Activated CD4-positive, alpha-beta T cell treated with anti-CD3 and anti-CD28 coated beads, Interleukin-2, Interleukin-6, amounts not matched to agents 100 ng/mL and 50 ng/mL, durations not matched to agents 16 hours and 8 hours (primary cell): ENCODE measurements at places on chromosomes 6 and 20.
A peak's percentile ranks its signal among the peaks of the same experiment; 100 is the strongest.

DNA sequence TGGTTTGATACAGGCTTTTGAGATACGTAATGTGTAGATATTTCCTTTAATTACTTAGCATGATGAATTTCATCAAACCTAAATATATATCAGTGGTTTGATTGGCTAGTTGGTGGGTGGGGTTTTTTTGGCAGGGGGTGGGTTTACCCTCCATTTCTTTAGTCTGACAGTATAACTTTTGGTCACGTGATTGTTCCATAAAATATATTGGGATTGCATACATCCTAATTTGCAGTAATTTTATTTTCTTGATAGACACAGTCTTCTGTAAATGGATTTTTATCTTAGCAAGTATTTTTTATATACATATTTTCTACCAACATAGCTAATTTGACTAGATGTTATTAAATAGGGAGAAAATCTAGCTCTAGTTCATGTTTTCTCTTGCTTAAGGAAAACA lies 177.4 kb upstream of the QKI start:
- no peak for DNase-seq

DNA sequence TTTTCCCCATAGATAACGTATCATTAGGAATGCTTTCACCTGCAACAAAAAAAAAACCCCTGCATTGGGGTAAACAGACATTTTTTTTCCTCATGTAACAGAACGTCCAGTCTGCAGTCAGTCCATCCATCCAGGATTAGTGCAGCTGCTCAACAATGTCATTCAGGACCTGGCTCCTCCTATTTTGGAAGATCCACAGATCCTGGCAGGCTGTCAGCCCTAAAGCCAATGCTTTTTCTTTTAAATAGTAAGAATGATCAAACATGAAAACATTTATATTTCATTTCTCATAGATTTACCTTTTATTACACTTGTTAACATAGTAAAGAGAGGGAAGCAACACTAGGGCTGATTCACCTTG lies 116.5 kb upstream of the CCDC28A start:
- DNase-seq = no peak

DNA sequence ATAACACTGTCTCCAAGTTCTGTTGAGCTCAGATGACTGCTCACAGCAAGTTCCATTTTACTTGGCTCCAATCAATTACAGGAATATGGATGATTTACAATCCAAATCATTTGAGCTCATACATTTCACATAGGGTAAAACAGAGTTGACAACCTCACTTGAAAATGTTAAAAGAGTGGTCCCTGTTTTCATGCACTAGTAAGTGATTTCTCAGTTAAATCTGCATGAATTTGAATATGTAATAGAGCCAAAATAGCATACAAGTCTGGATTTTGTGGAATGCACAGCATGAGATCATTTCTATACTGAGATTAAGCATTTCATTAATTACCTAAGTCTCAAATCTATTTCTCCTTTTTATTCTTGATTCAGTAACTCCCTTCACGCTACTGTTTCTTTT lies 217.6 kb downstream of the SIM1 start:
- no peak for DNase-seq

GRCh38 chr6:3867641-3868502 lies 18.7 kb downstream of the FAM50B start:
- peak; percentile 38 for DNase-seq

- peak; percentile 64 for DNase-seq
These were observed 109.4 kb downstream of the ATXN1 start for GRCh38 chr6:16651871-16652270.
